Right lung (tissue), 10 donors: ENCODE measurements at places on chromosomes 2 and 18. TPM values are rescaled to one million over a fixed set of nuclear protein-coding genes. Genes with fewer than 3 reads are reported as not detected.

Gene PREB
- 40.0 TPM for polyA plus RNA-seq

DNA sequence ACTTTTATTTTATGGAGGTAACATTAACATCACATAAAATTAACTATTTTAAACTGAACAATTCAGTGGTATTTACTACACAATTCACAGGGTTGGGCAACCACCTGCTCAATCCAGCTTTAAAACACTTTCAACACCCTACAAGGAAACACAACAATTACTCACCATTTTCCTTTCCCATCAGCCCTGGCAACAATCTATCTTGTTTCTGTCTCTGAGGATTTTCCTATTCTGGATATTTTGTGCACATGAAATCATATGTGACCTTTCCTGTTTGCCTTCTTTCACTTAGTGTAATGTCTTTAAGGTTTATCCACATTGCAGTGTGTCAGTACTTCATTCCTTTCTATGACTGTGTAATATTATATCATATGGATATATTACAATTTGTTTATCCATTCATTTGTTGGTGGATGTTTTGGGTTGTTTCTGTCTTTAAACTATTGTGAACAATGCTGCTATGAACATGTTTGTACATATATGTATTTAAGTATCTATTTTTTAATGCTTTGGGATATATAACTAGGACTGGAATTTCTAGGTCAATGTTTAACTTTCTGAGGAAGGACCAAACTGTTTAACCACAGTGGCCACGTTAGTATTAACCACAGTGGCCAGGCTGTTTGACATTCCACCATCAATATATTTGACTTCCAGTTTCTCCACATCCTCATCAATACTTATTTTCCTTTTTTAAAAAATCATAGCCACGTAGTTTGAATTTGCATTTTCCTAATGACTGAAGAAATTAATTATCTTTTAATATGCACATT, 72.4 kb upstream of the KIF5C start:
- DNase-seq: no peak

GRCh38 chr2:64562148-64562784, 38.1 kb downstream of the AFTPH start:
- DNase-seq: peak; percentile 6

GRCh38 chr2:88269836-88270235, 99.7 kb downstream of the THNSL2 start:
- no peak for DNase-seq

- no peak for DNase-seq
Measured at GRCh38 chr2:60441800-60442199, 111.7 kb downstream of the BCL11A start.

GRCh38 chr18:54717673-54718407, 110.4 kb upstream of the RAB27B start:
- DNase-seq: no peak

DNA sequence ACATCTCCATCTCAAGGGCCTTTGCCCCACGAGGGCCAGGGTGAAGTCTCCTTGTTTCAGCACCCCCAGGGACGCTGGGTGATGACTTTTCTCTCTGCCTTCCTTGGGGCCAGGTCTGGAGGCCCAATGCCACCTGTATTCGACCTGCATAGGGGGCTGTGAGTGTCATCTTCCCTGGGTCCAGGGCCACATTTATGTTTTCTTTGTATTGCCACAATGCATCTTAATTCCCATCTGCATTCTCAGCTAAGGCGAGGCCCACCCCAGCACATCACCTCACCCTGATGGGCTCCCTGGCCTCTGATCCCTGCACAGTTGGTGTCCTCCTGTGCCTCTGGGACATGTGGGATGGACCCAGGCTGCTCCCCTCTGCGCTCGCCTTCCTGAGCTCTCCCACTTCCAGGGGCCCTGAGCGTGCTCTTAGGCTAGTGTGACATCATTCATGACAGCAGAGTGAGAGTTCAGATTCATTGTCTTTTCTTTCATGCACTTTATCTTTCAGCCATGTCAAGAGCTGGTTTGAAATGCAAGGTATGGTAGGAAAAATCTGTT, 122.0 kb upstream of the COPS8 start:
- no peak for DNase-seq

DNA sequence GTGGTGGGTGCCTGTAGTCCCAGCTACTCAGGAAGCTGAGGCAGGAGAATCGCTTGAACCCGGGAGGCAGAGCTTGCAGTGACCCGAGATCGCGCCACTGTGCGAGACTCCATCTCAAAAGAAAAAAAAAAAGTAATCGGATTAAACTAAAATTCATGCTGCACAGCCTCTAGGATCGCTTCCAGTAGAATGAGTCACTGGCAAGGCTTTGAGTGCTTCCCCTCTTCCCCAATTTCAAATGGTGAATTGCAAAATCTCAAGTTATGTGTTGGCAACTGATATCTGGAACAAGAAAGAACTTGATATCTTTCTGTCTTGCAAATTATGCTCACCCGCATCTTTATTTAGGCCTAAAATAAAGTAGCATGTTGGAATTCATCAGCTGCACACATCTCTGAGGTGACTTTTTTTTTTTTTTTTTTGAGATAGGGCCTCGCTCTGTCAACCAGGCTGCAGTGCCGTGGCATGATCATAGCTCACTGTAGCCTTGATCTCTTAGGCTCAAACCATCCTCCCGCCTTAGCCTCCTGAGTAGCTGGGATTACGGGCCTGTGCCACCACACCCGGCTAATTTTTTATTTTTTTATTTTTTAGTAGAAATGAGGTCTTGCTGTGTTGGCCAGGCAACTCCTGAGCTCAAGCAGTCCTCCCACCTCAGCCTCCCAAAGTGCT, 12.7 kb downstream of the TTC39C start:
- peak; percentile 77 for DNase-seq
